ENCODE measurements at places on chromosomes 1 and 21. TPM values are rescaled to one million over a fixed set of nuclear protein-coding genes. Genes with fewer than 3 reads are reported as not detected.

Gene GUCA2A
- total RNA-seq = not detected

Gene PLOD1
- 50.1 TPM for total RNA-seq

Gene TRIM67
- not detected for total RNA-seq

Gene CCDC190
- total RNA-seq = 0.55 TPM

DNA sequence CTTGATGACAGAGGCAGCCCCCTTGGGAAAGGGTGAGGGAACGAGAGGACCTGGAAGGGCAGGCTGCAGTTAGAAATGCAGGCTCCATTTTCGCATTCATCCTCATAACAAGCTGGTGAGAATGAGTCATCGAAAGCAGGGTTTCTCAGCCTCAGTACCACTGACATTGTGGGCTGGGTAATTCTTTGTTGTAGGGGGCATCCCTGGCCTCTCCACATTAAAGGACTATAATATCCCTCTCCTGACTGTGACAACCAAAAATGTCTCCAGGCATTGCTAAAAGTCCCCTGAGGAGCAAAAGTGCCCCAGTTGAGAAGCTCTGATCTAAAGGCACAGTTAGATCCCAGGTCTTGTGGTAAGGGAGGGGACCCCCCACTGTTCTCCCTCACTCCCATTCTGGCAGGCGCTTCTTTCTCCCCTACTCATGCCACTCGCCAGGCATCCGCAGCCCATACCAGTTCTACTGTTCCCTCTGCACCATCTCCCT is 20.4 kb downstream of the KCNN3 start:
- DNase-seq = no peak
- H3K27me3 ChIP-seq = no peaks in the 10 kb centered on the region
- H3K27ac ChIP-seq = no peak overlapping the region
- H3K4me1 ChIP-seq = peaks cover 25% of the 10 kb centered on the region

DNA sequence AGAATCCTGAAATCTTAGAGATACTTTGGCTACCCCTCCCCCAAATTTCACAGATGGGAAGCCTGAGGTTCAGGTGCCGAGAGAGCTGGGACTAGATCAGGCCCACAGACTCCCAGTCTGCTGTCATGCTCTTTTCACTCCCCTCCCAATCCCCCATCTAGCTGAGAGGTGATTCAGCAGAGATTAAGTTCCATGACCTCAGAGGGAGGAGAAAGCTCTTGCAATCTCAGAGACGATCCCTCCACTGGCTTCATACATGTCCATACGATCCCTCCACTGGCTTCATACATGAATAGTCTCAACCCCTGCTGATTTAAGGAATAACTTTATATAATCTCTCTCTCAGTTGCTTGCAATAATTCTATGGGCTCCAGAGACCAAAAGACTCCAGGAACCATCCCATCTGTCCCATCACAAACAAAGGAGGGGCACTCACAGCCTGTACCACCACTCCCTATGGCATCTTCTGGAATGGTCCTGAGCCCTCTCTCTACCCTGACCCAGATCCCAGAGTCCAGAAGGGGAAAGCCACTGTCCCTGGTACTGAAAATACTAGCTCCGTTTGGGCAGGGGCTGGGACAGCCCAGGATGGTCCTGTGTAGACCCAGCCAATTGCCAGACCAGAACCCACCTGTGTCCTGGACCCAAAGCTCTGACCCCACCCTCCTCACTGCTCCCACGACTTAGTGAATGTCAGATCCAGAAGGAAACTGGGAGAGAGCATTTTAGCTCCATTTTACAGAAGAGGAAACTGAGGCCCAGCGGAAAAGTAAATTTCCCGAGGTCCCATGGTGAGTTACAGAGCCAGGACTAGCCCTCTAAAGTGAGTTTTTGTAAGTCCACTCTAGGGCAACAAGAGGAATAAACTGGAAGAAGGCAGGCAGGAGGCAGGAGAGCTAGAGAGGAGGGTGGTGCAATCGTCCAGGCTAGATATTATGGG is 27.1 kb downstream of the RIMS3 start:
- H3K27me3 ChIP-seq = no peaks in the 10 kb centered on the region
- peaks cover 11% of the 10 kb centered on the region for H3K4me1 ChIP-seq
- no peaks in the 10 kb centered on the region for H3K36me3 ChIP-seq
- DNase-seq = no peak

GRCh38 chr1:151238467-151238739 is 16.1 kb upstream of the PSMD4 start:
- DNase-seq = no peak
- no peak overlapping the region for H3K27ac ChIP-seq
- H3K36me3 ChIP-seq = peaks cover 100% of the 10 kb centered on the region
- H3K4me3 ChIP-seq = no peak overlapping the region
- H3K4me1 ChIP-seq = no peaks in the 10 kb centered on the region
- H3K27me3 ChIP-seq = no peaks in the 10 kb centered on the region

DNA sequence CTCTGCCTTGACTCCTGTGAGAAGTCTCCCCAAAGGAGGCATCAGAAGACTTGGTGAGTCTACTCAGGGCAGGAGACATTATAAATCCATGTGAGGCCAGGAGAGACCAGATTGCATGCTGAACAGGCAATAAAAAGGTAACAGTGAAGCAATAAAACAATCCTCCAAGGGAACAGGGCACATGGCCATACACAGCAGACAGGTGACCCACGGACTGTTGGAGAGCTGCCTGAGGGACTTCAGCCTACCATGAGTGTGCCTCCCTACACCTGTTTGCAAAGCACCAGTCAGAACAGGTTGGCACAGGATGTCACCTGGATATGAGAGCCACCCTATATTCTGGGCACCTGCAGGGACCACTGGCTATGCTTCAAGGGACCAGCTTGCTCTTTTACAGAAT is 67.6 kb downstream of the MAB21L3 start:
- H3K4me1 ChIP-seq = peaks cover 15% of the 10 kb centered on the region
- no peak for DNase-seq
- H3K27ac ChIP-seq = no peak overlapping the region
- H3K27me3 ChIP-seq = no peaks in the 10 kb centered on the region

GRCh38 chr1:30596891-30597290 is 126.5 kb downstream of the MATN1 start:
- H3K27me3 ChIP-seq = peaks cover 2% of the 10 kb centered on the region
- no peak for DNase-seq
- H3K4me1 ChIP-seq = no peaks in the 10 kb centered on the region
- H3K4me3 ChIP-seq = no peak overlapping the region

DNA sequence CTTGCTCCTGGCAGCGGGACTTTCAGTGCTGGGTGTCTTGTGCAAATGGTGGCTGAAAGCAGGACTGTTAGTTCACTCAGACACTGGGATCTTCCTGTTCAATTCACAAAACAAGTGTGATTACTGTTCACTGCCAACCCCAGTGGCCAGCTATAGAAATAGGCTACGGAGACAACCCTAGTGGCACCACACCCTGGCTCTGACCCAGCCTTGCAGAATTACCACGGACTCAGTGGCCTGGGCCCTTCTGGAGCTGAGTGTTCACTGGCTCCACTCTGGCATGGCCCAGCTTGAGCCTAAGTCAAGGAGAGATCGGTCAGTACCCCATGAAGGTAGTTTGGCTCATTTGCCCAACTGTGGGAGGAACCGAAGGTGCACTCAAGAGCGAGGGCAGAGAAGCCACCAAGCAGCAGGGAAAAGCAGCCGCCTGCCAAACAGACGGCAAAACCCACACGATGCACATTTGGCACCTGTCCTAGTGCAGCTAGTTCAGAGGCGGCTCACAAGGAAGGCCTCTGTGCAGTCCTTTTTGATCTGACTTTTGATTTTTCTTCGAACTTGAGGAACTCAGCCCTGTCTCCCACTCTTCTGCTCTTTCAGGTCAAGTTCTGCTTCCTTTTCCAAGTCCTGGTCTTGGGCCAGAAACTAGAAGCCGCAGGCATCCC is 5.9 kb downstream of the KIAA2013 start:
- peak overlapping the region; percentile 49 for H3K27ac ChIP-seq
- DNase-seq = no peak
- H3K36me3 ChIP-seq = no peaks in the 10 kb centered on the region
- no peaks in the 10 kb centered on the region for H3K27me3 ChIP-seq
- H3K4me1 ChIP-seq = peaks cover 30% of the 10 kb centered on the region
- no peak overlapping the region for H3K4me3 ChIP-seq

DNA sequence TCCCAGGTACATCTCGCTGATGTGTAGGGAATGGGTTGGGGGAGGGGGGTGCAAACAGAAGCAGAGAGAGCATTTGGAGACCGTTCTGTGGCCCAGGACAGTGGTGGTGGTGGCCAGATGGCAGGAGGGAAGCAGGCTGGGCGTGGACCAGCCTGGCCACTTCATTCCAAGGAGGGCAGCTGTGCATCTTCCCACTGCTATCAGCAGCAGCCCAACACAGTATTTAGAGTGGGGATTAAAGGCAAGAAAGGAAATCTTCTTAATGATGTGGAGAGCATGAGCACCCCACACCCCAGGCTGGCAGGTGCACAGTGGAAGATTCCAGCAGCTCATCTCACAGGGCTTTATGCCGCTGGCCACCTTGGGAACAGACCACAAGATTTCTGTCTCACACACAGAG is 198.7 kb downstream of the NPHP4 start:
- no peaks in the 10 kb centered on the region for H3K36me3 ChIP-seq
- H3K27ac ChIP-seq = no peak overlapping the region
- peaks cover 4% of the 10 kb centered on the region for H3K27me3 ChIP-seq
- DNase-seq = no peak

- H3K4me3 ChIP-seq = no peak overlapping the region
- H3K4me1 ChIP-seq = no peaks in the 10 kb centered on the region
- no peak for DNase-seq
- H3K27ac ChIP-seq = no peak overlapping the region
Observed at GRCh38 chr1:198619375-198620140, 19.3 kb upstream of the PTPRC start.

DNA sequence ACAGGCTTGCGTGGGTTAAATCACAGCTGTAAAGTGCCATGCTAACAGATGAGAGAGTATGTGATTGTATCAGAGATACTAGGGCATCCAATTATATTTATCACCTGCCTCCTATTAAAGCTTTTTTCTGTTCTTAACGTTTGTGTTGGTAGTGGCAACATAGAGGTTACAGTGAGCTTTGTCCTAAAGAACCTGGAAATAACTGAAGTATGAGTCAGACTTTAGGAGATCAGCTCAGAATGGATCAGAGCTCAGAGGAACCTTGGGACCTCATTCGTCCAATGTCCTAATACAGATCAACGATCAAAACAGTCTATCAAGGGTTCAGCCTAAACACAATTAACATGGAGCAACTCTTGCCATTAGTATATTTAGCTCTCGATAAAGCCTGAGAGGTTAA is 81.0 kb downstream of the RGS7 start:
- no peaks in the 10 kb centered on the region for H3K27me3 ChIP-seq
- DNase-seq = no peak
- no peaks in the 10 kb centered on the region for H3K4me1 ChIP-seq
- H3K36me3 ChIP-seq = no peaks in the 10 kb centered on the region
- no peak overlapping the region for H3K27ac ChIP-seq
- no peak overlapping the region for H3K4me3 ChIP-seq

DNA sequence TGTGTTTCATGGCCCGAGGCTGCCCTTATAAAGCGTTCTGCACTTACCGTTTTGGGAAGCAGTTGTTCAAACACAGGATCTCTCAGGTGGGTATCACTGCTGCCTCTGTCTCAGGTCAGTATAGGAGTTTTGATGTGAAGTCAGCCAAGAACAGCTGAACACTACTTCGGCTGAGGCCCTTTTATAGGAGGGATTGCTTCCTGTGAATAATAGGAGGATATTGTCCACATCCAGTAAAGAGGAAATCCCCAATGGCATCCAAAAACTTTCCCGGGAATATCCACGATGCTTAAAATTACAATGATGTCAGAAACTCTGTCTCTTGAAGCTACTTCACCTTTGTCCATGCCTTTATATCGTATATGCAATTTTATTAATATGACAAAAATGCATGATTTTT is at the start of gene SELE:
Gene SELE (minus strand): TSS at position 156 of the 400 bp plus-strand sequence. CDS start 467 bp downstream, outside the sequence.
- DNase-seq = no peak
- H3K27ac ChIP-seq = no peak within 1 kb of the TSS
- no peaks in the 10 kb centered on the region for H3K36me3 ChIP-seq
- H3K4me1 ChIP-seq = no peaks in the 10 kb centered on the region
- no peaks in the 10 kb centered on the region for H3K27me3 ChIP-seq

DNA sequence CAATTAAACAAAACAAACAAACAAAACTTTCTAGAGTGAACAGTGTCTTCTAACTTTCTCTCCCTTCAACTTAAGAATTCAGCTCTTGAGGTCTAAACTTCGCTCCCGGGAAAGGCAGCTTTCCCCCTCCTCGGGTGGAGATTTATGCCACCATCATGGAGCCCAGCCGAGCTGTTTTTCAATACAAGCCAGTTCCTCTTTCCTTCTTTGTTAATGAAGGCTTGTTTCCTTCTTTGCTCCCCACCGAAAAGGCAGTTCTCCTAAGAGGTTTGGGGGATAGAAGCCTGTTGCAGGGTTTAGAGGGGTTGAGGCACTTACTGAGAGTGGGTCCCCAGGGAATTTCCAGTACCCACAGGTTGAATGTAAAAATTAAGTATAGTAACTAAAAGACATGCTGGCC is 26.5 kb downstream of the OLIG1 start:
- H3K4me1 ChIP-seq = no peaks in the 10 kb centered on the region
- H3K4me3 ChIP-seq = no peak overlapping the region
- H3K27ac ChIP-seq = no peak overlapping the region
- H3K27me3 ChIP-seq = peaks cover 6% of the 10 kb centered on the region
- H3K36me3 ChIP-seq = no peaks in the 10 kb centered on the region

GRCh38 chr1:202182040-202182877 is 11.3 kb upstream of the LGR6 start:
- no peaks in the 10 kb centered on the region for H3K27me3 ChIP-seq
- H3K4me1 ChIP-seq = no peaks in the 10 kb centered on the region
- no peak overlapping the region for H3K27ac ChIP-seq
- no peak for DNase-seq
- no peaks in the 10 kb centered on the region for H3K36me3 ChIP-seq
- H3K4me3 ChIP-seq = no peak overlapping the region

DNA sequence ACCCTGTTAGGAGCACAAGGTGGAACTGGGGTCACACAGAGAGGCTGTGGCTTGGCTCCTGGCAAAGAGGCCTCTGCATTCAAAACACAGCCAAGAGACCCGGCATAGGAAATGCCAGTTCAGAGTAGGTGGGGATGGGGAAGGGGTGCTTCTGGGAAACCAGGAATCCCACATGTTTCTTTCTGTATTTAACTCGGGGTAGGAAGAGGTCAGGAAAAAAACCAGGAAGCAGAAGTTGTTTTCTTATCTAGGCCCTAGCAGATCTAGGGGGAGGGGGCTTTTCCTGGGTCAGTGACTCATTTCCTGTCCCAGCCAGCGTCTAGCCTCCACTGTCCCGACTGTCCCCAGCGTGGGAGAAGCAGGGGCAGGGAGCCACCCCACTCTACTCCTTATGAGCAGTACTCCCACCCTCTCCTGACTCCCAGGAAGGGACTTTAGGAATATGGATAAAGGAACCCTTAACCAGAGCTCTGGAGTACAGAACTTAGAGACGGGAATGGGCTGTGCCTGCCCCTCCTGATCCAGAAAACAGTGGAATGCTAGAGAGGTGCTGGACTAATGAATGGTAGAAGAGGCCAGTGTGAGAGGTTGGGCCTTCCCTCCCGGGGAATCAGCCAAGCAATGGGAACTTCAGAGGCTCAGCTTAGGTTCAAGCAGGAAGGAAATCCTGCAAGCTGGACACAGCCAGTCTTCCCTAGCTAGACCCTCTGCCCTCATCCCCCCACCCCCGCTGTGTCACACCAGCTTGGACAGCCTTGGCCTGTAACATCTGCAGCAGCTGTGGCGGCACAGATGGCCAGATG is 5.7 kb downstream of the FHL3 start:
- no peaks in the 10 kb centered on the region for H3K27me3 ChIP-seq
- peak; percentile 76 for DNase-seq
- H3K4me1 ChIP-seq = peaks cover 68% of the 10 kb centered on the region
- H3K36me3 ChIP-seq = peaks cover 20% of the 10 kb centered on the region
- H3K27ac ChIP-seq = peak overlapping the region; percentile 84

- no peaks in the 10 kb centered on the region for H3K36me3 ChIP-seq
- H3K27me3 ChIP-seq = no peaks in the 10 kb centered on the region
- H3K27ac ChIP-seq = no peak overlapping the region
- no peaks in the 10 kb centered on the region for H3K4me1 ChIP-seq
Observed at GRCh38 chr1:199954699-199955098, 72.8 kb upstream of the NR5A2 start.

Data from heart left ventricle (tissue), 16 donors.